ENCODE measurements at places on chromosomes 1 and 21. TPM values are rescaled to one million over a fixed set of nuclear protein-coding genes. Genes with fewer than 3 reads are reported as not detected.

DNA sequence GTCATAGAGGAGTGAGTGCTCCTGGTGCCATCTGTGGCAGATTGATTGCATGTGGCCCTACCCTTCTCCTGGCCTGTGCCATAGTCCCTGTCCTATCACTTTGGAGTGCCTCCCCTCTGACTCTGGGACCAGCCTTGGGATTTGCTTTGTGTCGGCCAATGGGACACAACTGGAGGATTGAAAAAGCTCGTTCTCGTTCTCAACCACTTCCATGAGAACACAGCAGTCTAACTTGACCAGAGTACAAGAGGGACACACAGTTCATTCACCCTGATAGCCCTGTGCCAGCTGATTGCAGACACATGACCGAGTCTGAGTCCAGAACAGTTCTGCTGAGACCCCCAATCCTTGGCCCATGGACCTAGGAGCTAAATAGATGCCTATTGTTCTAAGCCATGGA lies 47.8 kb downstream of the C1orf198 start:
- no peak for DNase-seq

GRCh38 chr1:66197785-66198184 lies 336.2 kb upstream of the SGIP1 start:
- no peak for DNase-seq

- DNase-seq: no peak
These were observed 221.4 kb downstream of the PTPRU start for GRCh38 chr1:29457496-29458368.

DNA sequence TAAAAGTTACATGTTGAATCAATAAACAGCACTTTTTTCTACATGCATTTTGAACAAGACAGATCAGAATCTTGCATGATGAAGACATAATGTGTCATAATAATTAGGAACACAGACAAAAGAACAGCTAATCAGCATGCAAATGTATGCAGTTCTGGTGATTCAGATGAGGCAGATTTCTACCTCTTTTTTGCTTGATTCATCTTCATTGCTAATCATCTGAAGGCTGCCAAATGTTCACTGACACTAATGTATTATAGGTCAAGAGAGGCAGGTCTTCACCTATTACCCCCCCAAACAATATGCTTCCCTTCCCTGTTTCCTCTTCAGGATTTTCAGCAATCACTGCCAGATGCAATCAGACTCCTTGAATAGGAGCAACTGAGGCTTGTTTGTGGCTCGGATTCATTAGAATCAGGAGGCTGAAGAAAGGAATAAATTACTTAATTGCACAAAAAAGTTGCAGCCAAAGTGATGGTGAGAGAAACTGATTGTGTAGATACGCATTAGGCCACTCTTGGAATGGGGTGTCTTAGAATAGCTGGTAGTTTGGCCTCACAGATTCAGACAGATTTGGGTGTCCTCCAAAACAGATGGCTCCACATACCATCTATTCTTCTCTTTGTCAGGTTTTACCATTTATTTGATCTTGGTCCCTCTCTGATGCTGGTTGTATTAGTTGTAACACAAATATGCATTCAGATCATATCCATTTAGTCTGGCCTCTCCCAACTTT lies 275.4 kb downstream of the RPS6KC1 start:
- DNase-seq: peak; percentile 33

DNA sequence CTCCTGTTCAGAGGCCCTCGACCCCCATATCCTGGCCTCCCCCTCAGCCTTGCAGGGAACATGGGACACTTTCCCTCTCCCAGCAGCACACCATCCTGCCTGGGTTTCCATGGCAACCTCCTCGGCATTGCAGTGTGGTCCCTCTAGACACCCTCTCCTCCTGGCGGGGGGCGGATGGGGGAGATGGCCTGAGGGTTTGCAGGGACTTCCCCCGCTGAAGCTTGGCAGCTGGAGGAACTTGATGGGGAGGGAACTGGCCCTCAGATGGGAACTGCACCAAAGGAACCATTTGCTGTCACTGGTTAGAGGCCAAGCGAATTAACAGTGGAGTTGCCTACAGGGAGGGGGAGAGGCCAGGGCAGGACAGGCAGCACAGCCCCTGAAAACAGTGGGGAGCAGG lies 28.7 kb downstream of the RIMS3 start:
- peak; percentile 83 for DNase-seq

- DNase-seq: no peak
These were observed 61.3 kb downstream of the B3GALNT2 start for GRCh38 chr1:235442788-235443429.

DNA sequence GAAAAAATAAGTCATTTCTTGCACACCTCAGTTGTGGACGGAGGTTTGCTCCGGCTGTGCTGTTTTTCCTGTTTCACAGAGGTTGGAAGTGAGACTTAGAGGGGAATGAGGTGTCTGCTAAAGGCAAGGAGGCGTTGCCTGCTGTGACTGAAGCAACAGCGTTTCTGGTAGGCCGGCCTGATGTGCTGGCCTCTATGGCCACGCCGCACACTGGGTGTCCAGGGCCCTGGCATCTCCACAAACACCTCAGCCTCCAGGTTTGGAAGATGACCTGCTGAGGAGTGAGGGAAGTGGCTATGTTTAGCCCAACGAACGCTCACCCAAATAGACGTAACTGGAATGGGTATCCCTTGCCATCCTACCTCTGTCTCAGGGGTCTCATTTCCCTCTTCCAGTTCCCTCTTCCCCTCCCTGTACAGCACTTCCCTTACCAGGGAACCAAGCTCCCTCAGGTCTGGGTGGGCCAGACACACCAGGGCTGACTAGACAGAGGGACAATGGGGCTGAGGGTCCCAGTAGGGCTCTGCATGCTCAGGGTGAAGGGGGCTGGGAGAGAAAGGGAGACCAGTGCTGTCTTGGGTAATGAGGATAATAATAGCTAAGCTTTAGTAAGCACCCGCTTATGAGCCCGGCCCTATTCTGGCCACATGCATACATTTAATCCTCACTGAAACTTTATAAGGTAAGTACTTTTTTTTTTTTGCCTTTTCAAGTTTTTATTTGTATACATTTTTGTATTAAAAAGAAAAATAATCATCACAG lies 11.9 kb downstream of the CACNA1S start:
- DNase-seq: no peak

GRCh38 chr1:27915082-27915575 lies 19.7 kb upstream of the SMPDL3B start:
- DNase-seq: no peak

DNA sequence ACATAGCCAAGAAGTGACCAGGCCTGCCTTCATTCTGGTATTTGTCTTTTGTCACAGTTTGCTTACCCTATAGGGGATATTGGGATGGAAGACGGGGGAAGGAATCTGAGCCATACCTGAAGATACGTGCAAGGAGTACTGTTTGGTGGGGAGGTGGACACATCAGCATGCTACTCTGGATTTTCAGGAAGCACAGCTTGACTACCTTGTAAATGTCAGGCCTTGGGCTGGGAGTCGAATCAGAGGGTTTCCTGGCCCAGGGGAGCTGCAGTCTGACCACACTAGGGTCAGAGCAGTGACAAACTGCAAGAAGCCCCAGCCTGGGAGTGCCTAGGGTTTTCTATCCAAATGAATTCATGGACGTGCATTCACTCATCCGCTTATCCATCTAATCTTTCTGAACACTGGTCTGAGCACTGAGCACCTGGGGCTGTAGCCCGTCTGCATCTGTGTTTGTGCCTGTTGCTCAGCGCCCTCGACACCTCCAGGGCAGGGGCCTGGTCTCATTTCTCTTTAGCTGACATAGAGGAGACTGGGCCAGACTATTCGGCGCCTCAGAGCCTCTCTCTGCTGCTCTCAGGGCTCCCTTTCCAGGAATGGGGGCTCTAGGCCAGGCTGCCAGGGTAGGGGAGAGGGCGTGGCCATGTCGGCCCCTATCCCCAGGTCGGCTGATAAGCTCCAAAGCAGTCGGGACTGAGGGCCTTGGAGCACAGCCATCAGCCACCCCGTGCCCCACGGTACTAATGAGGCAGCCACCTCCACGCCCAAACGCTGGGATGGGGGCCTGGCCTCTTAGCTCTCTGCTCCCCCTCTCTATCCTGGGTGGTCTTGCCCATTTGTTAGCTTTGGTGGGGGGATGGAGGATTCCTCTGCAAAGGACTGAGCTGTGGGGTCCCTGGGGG lies 47.0 kb upstream of the SLC2A1 start:
- DNase-seq: no peak

DNA sequence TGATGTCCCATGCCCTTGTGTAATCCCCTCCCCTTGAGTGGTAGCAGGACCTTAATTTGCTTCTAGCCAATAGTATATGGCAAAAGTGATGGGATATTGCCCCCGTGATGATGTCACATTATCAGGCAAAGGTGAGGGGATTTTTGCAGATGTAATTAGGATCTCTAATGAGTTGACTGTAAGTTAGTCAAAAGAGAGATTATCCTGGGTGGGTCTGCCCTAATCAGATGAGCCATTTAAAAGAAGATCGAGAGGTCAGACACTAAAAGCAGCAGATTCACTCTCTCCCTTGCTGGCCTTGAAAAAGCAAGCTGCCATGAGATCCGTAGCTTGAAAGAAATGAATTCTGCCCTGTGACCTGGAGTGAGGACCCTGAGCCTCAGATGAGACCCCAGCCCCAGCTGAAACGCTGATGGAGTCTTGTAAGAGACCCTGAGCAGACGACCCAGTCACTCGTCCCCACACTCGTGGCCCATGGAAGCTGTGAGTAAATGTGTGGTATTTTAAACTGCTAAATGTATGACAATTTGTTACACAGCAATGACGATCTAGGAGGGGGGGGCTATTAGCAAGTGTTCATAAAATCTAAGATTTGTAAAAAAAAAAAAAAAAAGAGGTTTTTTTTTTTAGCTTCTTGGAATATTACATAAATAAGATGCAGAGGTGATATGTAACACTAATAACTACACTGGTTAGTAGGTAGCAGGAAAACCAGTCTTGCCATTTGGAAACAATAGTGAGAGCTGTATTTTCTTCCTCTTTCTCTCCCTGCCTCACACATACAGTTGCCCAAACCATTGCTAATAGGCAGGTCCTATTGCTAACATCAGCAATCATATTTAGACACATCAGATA lies 50.3 kb upstream of the TARBP1 start:
- DNase-seq: no peak

DNA sequence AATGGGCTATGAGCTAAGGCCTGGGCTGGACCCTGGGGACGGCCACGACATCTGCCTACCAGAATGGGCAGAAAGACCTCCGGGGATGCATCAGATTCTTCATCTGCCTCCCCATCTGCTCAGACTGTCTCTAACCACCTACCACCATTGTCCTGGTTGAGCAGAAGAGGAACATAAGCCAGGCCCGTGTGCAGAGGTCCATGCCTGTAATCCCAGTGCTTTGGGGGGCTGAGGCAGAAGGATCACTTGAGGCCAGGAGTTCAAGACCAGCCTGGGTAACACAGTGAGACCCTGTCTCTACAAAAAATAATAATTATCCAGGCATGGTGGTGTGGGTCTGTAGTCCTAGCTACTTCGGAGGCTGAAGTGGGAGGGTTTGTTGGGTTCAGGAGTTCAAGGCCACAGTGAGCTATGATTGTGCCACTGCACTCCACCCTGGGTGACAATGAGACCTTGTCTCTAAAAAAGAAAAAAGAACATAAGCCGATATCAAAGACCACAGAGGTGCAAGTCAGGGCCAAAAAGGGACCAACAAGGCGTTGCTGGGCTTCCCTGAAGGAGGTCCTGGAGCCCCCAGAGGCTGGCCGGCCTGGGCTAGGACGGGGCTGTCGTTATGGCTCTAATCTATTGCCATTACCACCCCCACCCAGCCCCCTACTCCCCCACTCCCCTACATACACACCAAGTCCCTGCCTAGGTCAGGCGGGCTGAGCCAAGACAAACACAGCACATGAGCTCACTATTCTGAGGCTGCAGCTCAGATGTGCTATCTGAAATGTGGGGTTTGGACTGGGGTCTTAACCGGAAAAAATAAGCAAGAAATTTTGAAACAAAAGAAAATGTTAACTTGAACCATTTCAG lies 239.2 kb upstream of the RAB4A start:
- DNase-seq: no peak

- no peak for DNase-seq
These were observed 15.5 kb downstream of the CHI3L2 start for GRCh38 chr1:111242805-111243523.

DNA sequence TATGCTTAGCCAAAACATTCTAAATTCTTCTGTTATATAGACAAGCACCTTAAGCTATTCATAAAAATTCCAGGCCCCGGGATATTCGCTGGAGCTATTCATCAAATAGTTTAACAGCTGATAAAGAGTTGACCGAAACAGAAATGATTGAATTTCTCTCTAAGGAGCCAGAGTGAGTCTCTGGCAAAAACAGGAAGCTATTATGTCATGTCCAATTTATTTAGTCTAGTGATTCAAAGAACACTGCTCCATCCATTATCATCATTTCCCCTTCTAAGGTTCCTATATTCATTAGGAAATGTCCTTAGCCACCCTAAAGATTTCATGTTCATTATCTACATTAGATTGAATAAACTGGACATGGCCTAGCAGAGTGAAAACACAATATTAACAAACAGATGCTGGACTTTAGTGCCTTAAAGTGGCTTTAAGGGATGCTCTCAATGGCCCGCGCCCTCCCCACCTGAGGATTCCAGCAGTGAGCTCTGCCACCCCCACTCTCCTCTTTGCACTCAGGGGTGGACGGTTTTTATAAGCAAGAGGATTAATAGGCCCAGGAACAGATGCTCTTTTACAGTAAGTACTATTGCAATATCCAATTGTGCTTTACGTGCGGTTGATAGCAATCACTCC lies 122.1 kb upstream of the RGS1 start:
- DNase-seq: no peak

Gene SYNC
- 2.4 TPM for total RNA-seq

Gene SLC1A7
- not detected for total RNA-seq

Gene CFHR3
- not detected for total RNA-seq

Gene TSPAN2
- 11.1 TPM for total RNA-seq

Gene KRTAP13-2
- total RNA-seq: not detected

Gene F13B
- not detected for total RNA-seq

Gene MYCL
- 11.4 TPM for total RNA-seq

Gene TAL1
- total RNA-seq: 2.7 TPM

Gene GPR37L1
- total RNA-seq: 1.1 TPM

Gene NUF2
- total RNA-seq: 14.3 TPM

Gene LCE3D
- total RNA-seq: not detected

Gene COL16A1
- 9.3 TPM for total RNA-seq
